Jurkat, Clone E6-1 (cell line): ENCODE measurements at places on chromosomes 1 and 21.

- DNase-seq = no peak
Observed at GRCh38 chr1:66223681-66224080, 310.3 kb upstream of the SGIP1 start.

DNA sequence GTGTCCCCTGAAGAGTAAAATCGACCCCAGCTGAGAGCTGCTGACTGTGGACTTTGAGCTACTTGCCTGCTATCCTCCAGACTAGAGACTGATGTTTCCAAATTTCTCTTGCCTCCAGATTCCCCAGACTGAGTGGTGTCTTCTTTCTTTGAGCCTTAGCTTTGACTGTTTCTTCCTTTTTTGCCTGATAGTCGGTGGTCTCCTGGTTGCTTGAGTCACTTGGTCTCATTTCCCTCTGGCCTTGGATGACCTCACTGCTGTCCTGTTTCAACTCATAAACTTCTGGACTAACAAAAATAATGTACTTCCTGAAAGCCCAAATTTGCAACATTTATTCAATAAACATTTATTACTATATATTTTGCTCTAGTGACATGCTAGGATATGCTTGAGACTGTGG lies 52.9 kb upstream of the DIPK1A start:
- no peak for DNase-seq

DNA sequence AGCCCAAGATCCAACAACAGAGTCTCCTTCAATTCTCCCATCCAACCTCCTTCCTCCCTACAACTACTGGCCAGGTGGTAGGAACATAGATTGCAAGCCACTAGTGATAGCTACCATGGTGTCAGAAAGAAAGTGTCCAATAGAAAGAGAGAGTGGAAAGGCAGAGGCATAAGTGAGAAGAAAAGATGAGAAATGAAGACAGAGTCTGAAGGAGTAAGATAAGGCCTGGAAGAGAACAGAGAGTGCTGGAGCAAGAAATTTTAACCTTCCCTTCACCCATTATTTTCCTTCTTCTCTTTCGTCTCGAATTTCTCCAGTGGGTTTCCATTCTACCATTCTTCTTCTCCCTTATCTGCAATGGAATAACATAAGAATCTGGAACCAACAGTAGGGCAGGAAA lies 57.9 kb downstream of the CDC42BPA start:
- no peak for DNase-seq

DNA sequence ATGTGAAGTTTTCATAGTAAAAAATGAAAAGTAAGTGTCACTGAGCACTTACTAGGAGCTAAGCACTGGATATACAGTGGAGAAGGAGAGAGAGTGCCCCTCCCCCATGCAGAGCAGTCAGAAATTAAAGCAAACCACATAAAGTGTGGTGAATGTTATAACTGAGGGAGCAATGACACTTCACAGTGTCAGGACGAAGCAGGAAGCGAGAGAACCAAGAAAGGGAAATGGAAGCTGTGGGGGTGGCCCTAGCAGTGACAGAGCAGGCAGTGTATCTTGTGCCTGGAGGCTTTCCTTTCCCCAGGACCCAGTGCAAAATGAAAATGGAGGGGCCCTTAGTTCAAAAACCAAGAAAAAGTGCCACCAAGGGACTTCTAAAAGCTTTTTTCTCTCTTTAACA lies 21.5 kb upstream of the RCAN3 start:
- peak; percentile 94 for DNase-seq

DNA sequence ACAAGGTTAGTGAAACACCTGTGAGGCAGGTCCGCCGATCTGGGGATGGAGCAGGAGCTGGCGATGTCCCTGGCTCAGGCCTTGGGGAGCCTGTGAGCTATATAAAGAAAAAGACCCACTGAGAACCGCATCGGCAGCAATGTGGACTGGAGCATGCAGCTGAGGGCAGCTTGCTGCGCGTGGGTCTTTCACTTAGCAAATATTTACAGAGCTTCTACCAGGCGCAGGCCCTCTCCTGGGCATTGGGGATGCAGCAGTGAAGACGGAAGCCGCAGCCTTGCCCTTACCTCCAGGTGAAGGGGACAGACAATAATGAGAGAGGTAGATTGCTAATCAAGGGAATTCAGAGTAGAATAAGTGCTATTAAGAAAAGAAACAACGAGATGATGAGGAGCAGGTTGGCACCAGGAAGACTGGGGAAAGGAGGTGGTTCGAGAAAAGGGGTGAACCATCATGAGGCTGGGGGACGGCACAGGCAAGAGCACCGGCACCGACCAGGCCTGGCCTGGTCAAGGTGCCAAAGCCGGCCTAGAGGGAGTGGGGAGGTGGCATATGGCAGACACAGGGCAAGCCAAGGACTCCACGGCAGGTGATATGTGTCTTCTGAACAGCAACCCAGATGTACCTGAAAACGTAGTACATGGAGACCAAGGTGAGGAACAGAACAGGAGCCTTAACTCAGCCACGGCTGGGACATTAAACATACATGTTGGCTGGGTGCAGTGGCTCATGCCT lies 60.7 kb upstream of the PAX7 start:
- no peak for DNase-seq

DNA sequence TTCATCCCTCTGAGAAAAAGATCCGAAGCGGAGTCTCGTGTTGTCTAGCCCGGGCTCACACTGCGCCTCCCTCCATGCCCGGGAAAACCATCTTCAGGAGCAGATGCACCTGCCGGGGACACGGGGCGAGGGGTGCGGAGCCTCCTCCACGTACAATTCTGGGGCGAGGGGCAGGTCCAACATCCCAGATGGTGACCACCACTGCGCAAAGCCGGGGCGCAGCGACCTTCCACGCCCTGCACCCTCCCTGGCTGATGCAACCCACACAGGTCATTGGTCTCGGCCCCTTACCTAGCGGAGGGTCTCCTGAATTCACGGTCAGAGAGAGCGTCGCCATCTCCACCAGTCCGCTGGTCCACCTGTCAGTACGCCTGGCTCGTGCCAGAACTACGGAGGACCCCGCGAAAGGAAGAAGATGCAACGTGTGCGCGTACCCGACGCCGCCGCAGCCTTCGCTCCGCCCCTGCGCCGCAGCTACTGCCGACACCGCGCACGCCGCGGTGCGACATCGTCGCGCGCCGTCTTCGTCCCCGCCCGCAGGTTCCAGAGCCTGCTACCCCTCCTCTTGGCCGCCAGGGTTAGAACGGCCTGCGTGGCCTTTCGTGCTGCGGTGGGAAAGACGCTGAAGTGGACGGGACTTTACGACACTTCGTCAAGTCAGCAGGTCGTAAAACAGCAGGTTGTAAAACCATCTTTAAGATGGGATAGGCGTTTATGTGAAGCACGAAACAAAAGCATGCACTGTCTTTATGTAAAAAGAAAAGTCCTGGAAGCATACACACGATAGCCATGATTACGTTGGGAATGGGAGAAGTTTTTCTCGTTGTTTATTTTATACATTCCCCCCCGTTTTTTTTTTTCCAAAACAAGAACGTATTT lies at the start of gene EPRS1:
Gene EPRS1 (minus strand): TSS at position 454 of the 879 bp plus-strand sequence. CDS start 117 bp downstream, at position 337.
- peak; percentile 98 for DNase-seq

- DNase-seq = no peak
Observed at GRCh38 chr21:46128106-46128932, 27.1 kb downstream of the FTCD start.

DNA sequence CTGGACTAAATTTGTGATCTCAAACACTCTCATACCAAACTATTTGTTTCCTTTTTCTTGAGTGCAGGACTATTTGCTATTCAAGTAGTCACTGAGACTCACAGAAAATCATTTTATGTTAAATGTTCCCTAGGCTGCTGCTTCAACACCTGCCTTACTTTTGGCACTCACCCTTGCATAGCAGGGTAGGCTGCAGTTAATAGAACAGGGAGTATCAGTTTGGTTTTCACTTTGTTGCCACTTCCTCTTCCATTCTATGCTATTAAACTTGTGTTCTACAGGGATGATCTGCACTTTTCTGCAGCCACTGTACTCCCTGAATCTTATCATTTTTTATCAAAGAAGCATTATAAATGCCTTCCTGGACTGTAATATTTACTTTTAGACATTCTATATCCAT lies 148.7 kb upstream of the PRMT6 start:
- no peak for DNase-seq

DNA sequence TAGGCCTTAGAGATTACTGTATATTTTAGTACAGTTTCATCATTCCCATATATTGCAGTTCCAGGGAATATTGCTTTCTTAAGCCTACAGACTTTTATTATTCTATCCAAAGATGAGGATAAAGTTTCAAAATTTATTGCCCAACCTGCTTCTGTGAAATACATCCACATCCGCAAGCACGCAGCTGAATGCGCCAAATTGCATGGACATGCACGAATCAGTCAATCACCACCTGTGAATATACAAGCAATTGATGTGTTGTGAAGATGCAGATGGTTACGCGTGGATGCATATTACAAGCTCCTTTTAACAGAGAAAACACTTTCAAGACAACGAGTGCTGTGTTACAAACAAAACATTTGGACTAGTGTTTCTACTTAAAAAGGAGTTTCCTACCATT lies 577.8 kb upstream of the PLXNA2 start:
- no peak for DNase-seq

GRCh38 chr1:212242985-212243308 lies 42.3 kb upstream of the PPP2R5A start:
- no peak for DNase-seq

DNA sequence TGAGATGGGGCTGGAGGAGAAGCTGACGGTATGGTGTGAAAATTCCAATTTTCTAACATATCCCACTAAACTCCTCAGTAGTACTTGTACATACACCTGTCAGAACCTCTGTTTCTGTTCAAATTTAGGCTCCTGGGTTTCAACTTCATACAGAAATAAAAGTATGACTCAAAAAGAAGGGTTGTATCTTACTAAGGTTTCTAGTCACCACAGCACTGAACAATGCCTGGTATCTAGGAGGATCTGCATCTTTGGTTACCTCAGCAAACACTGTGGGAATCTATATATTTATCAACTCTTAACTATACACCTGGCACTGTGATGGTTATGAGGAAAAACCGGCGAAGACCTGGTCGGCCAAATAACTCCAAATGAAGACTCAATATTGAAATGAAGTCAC lies 13.8 kb downstream of the RBM34 start:
- no peak for DNase-seq

DNA sequence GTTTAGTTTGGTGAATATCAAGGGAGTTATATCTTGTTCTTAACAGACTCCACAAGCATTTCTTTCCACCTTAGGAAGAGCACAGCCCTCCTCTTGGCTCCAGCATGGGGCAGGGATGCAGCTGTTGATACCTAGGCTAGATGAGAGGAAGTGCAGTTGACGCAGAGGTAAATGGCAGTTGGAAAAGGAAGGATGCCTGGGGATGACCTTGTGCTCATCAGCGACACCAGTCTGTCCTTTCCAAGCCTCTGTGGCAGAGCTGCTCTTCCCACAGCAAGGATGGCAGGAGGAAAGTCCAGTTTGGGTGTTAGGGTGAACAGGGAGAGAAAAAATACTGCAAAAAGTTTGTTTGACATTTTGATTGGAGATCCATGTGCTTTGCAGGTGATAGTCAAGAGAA lies 6.2 kb downstream of the PROX1 start:
- DNase-seq = no peak

- peak; percentile 57 for DNase-seq
Observed at GRCh38 chr1:151056149-151056548, 3.3 kb downstream of the CDC42SE1 start.

DNA sequence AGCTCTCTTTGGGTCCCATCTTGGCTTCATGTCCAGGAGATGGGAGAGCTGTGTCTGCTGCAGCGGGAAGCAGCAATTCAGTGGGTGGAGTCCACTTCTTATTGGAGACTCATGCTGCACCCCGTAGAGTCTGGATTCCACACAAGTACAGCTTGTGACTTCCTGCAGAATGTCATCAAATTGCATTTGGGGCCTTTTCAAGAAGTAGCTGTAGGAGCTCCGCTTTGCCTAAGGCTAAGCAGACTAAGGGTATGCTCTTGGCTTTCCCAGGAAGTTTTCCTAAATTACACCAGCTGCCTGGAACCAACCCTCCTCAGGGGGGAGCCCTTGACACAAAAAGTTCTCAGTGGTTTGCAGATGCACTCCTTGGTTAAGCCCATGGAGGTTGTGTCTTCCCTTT lies 5.7 kb upstream of the MOB3C start:
- no peak for DNase-seq

GRCh38 chr1:159922511-159923202 lies 2.6 kb downstream of the TAGLN2 start:
- no peak for DNase-seq

GRCh38 chr1:163874070-163874469 lies 552.3 kb downstream of the NUF2 start:
- no peak for DNase-seq

DNA sequence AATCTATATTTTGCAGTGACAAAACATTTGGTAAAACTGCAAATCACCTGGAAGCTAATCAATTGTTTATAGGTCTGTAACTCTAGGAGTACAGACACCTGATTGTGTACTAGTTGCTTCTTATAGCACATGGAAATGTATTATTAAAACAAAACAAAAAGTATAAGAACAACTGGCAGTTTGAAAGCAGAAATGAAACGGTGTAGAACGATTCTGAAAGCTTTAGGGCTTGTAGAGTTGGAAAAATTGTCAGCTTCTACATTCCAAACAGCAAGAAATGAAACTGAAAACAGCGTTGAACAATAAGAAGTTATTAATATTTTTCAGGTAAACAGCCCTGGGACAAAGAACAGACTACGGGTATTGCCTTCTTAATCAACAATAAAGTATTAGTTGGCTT lies 273.3 kb downstream of the OLFM3 start:
- no peak for DNase-seq

DNA sequence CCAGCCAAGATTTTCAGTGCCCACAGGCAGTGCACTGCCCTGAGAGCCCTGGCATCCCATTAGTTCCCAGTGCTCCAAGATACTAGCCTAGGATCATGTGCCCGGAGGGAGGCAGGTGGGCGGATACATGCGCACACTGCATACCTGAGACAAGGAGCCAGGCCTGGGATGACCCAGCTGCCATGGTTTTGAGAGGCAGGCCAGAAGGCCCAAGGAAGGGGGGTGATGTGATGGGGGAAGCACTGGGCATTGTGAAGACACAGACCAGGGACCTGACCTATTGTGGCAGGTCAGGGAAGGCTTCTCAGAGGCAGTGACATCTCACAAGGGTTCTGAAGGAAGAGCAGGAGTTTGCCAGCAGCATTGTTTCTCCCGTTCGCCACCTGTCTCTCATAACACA lies 3.6 kb downstream of the ZC3H12A start:
- no peak for DNase-seq

DNA sequence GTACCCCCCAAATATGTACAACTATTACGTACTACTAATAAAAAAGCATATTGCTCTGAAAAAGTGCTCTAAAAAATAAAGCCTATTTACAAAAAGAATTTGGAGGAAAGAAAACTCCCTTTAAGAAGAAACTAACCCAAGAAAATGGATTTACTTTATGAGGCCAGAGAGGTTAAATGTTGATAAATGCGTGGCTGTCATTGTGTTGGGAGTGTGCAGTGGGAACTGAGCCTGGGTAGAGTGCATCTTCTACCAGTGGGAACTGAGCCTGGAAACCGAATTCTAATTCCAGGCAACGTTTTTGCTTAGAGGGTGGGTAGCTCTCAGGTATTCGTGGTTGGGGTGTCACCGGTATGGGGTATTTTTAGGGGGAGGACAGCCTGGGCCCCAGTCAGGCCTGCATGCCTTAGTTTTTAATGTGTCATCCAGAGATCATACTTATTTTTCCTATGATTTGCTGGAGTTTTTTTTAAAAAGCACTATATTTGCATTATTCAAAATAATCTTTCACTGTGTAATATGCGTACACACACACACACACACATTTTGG lies 24.1 kb upstream of the RNF187 start:
- no peak for DNase-seq
